Endodermal cell (in vitro differentiated cells): ENCODE measurements at places on chromosomes 5 and 9. TPM values are rescaled to one million over a fixed set of nuclear protein-coding genes. Genes with fewer than 3 reads are reported as not detected.
A peak's percentile ranks its signal among the peaks of the same experiment; 100 is the strongest.

Gene BSPRY
- total RNA-seq: 13.3 and 14.1 TPM in 2 replicates

Gene TAS2R1
- not detected in 2 replicates for total RNA-seq

GRCh38 chr5:88923623-88924329 is 40.8 kb upstream of the MEF2C start:
- H3K27ac ChIP-seq: no peak overlapping the region
- no peaks in the 10 kb centered on the region for H3K36me3 ChIP-seq
- no peak overlapping the region for H3K4me3 ChIP-seq
- H3K4me1 ChIP-seq: no peaks in the 10 kb centered on the region
- DNase-seq: no peak

Gene SPATA31D4
- not detected in 3 replicates for total RNA-seq

GRCh38 chr5:154197801-154198491 is 7.4 kb downstream of the GALNT10 start:
- no peak overlapping the region for H3K27ac ChIP-seq
- H3K4me3 ChIP-seq: peak overlapping the region; percentile 26
- DNase-seq: no peak
- peaks cover 49% of the 10 kb centered on the region for H3K4me1 ChIP-seq

DNA sequence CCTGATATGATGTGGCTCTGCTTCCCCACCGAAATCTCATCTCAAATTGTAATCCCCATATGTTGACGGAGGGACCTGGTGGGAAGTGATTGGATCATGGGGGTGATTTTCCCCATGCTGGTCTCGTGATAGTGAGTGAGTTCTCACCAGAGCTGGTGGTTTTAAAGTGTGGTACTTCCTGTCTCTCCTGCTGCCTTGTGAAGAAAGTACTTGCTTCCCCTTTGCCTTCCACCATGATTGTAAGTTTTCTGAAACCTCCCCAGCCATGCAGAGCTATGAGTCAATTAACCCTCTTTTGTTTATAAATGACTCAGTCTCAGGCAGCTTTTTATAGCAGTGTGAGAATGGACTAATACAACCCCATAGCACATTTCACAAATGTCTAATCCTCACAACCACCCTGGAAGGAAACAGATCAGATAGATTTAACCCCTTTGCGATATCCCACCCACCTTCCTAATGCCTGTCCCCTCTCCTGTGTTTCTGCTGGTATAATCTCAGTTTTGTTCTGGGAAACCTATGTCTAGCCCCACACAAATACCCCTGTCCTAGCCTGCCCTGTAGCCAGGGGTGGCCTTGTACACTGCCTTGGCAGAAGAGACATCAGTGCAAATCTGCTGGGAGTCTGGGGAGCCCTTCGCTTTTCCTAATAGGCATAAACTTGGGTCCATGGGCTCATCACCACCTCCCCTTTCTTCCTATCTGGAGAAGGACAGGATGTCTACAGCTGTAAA is 157.0 kb upstream of the RAI14 start:
- no peaks in the 10 kb centered on the region for H3K27me3 ChIP-seq
- no peak overlapping the region for H3K27ac ChIP-seq
- DNase-seq: no peak
- no peaks in the 10 kb centered on the region for H3K4me1 ChIP-seq
- no peak overlapping the region for H3K4me3 ChIP-seq
- H3K36me3 ChIP-seq: no peaks in the 10 kb centered on the region

DNA sequence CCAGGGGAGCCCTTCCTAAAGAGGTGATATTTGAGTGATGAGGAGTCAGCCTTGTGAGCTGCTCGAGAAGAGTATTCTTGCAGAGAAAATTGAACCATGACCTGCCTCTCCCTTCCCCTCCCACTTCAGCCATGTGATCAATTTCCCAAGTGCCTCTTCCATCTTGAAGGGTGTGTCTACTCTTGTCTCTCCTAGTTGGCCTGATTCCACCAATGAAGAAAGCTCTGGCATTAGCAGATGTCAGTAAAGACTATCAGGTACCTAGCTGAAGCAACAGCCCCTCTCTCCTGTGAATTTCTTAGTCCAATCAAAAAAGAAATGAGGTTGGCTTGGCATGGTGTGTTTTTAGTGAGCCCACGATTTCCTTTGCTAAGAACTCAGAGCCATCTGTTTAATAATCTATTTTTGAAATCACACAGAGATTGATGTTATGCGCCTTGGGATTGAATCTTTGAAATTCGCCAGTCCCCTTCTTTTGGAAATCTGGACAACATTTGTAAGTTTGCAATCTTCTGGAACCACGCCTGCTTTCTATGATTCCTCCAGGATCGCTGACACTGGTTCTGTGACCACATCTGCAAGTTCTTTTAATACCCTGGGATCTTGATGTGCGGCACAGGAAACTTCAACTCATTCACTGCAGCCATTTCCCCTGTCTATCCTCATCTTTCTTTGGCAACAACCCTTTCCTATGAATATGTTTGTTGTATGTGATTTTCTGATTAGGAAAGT is 404.6 kb downstream of the DMRT2 start:
- no peaks in the 10 kb centered on the region for H3K27me3 ChIP-seq
- no peak for DNase-seq
- no peak overlapping the region for H3K4me3 ChIP-seq
- H3K27ac ChIP-seq: no peak overlapping the region
- H3K4me1 ChIP-seq: no peaks in the 10 kb centered on the region

Gene SHISAL2B
- 125 and 143 TPM in 2 replicates for total RNA-seq
